ENCODE measurements at places on chromosomes 1 and 21.

DNA sequence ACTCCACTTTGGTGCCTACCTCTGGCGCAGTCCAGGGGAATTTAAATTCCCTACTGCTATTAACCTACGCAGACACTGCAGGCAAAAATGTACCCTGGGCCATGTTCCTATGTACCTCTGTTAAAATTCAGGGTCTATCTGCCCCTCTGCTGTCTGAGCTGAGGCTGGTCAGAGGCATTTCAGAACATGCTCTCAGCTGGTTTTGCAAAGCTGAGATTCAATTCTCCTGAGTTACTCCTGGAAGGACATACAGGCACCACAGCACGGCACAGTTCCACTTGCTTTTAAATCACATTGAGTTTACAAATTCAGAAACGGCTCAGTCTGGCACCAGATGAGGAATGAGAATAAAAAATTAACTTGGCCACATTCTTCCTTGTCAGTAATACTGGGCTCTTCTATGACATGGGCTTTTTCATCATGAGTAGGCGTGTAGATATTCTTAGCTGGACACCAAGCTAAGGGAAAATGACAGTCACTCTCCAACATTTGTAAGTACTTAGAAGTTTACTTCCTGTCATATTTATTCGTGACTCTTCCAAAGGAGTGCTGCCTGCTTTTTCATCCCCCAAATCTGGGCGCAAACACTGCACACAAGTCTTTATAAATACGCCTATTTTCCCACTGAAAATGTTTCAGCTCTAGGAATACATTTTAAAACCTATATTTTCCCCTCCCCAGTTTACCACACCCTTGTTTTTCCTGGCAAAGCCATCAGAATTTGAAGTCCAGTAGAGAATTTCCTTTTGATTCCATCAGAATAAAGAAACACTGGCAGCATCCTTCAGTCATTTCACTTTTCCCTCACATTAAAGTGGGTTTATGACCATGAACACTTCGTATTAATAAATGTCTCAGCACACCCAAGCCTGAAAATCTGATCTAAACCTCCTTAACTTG lies 1.9 kb downstream of the C1orf198 start:
- DNase-seq: no peak

DNA sequence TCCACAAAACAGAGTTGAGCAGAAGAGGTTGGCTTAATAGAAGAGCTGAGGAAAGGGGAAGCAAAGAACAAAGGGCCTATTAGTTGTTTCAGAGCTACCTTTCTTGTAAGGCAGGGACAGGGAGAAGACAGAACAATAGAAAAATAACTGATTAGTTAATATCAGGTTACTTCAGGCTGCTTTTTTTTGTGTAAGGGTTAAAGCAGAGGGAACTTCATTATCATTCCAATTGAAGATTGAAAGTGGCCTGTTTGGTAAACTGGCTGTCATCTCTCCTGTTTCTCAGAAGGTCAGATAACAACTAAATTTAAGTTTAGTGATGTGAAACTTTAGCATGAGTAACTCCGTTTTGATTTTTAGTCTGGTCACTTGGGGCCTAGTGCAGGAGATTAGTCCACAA lies 22.3 kb downstream of the CDC42 start:
- no peak for DNase-seq

DNA sequence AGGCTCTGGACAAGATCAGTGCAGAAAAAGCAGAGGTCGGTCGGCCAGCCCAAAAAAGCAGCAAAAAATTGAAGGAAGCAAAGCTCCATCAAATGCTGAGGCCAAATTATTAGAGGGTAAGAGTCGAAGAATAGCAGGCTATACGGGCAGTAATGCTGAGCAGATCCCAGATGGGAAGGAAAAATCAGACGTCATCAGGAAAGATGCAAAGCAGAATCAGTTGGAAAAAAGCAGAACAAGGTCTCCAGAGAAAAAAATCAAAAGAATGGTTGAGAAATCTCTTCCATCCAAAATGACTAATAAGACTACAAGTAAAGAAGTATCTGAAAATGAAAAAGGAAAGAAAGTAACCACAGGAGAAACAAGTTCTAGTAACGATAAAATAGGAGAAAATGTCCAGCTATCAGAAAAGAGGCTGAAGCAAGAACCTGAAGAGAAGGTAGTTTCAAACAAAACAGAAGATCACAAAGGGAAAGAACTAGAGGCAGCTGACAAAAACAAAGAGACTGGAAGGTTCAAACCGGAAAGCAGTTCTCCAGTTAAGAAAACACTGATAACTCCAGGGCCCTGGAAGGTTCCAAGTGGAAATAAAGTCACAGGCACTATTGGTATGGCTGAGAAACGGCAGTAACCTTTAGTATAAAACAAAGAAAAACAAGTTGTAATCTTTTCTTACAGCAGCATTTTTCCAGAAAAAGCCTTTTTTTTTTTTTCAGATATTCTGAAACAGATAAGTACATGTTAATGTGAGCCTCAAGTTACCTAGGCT lies 75.7 kb downstream of the PHTF1 start:
- no peak for DNase-seq

GRCh38 chr1:208026880-208027438 lies 116.0 kb upstream of the CD34 start:
- DNase-seq: no peak

DNA sequence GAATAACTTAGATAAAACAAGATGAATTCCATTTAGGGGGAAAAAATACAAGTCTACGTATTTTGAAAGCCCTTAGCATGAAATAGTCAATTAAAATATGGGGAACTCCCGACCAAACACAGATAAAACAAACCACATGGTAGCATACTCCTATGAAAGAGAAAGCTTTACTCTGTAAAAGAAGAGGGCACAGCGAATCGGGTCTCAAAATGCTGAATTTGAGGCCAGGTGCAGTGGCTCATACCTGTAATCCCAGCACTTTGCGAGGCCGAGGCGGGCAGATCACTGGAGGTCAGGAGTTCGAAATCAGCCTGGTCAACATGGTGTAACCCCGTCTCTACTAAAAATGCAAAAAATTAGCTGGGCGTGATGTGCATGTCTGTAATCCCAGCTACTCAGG lies 116.9 kb upstream of the TIAM1 start:
- no peak for DNase-seq

- no peak for DNase-seq
These were observed 64.3 kb downstream of the ANKRD13C start for GRCh38 chr1:70290218-70290617.

GRCh38 chr1:156496211-156496761 lies 4.3 kb downstream of the MEF2D start:
- DNase-seq: no peak

DNA sequence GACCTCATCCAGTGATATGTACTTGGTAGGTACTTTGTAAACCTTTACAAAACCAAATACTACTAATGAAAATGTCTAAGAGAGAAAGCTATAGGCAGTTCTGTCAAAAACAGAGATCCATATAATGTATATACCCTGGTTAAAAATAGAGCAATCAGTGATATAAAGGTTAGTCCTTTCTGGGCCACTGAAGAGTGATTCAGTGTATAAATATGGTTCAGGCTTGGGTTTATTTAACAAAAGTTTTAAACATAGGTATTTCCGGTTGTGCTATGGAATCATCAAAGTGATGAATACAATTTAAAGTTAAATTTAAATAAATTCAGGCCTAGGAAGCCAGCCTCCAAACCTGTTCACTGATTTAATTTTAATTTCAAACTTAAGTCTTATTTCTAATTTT lies 108.4 kb upstream of the DMRTA2 start:
- DNase-seq: no peak

DNA sequence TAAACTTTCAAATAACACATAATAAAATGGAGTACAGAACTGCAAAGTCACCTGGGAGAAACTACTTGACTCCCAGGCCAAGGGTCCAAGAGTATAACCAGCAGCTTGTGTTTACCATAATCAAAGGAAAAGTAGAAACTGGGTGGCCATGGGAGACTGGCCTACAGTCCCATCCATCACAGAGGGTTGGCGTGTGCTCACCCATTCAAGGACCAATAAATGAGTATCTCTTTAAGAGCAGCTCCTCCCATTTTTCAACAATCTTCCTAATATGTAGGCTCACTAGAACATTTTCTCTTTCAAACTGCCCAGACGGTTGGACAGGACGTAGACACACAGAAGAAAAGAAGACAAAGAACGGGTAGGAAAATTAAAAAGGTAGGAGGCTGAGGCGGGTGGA lies at the start of gene FMO3:
TSS of gene FMO3 (plus strand) at position 302 of the 400 bp plus-strand sequence. CDS start 1,754 bp downstream, outside the sequence.
- DNase-seq: no peak

GRCh38 chr1:109371341-109371739 lies 26.4 kb downstream of the SORT1 start:
- no peak for DNase-seq

GRCh38 chr21:45336870-45337269 lies 49.2 kb upstream of the POFUT2 start:
- no peak for DNase-seq

DNA sequence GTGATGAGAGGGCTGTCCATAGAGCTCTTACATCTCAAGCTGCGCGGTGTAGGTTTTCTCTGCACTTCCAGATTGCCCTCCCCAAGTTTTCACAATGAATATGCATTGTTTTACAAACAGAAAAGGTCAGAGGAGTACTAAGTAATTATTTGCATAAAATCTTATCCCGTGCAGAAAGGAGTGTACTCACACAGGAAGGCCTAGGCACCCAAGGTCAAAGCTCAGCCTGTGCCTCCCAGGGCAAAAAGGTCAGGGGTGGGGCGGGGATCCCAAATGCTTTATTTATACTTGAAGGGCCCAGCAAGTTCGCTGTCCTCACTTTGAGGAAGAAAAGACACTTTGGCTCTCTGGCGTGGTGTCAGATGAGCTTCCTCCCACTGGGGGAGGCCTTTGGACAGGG lies 10.3 kb upstream of the KCNE1 start:
- no peak for DNase-seq

GRCh38 chr1:41649396-41650027 lies 165.0 kb upstream of the EDN2 start:
- DNase-seq: no peak

DNA sequence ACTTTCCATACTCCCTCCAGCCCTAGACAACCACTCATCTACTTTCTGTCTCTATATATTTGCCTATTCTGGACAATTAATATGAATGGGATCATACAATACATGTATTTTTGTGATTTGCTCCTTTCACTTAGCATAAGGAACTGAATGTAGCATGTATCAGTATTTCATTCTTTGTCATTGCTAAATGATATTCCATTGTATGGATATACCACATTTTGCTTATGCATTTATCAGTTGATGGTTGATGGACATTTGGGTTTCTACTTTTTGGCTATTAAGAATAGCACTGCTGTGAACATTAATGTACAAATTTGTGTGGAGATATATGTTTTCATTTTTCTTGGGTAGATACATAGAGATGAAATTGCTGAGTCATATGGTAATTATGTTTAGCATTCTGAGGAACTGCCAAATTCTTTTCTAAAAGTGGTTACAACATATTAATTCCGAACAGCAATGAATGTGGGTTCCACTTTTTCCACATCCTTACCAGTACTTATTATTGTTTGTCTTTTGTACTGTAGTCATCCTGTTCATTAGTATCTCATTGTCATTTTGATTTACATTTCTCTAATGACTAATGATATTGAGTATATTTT lies 121.0 kb downstream of the LRRC40 start:
- DNase-seq: no peak

GRCh38 chr1:220684890-220685289 lies 5.3 kb upstream of the C1orf115 start:
- DNase-seq: no peak

DNA sequence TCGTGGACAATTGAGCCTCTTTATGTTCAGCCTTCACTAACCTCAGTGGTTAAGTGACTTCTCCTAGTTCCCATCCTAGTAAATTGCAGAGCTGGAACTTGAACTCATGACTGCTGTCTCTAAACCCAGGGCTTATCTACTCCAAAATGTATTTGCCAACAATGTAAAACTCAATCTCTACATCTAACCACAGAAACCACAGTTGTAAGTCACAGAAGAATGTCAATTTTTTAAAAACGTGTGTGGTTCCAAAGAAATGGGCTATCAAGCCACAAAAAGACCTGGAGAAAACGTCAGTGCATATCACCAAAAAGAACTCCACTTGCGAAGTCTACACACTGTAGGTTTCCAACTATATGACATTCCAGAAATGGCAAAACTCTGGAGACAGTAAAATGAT lies 172.6 kb upstream of the HMCN1 start:
- peak; percentile 31 for DNase-seq

All from CD8-positive, alpha-beta memory T cell (primary cell).